ENCODE measurements at places on chromosomes 16 and 17.

GRCh38 chr16:57069635-57070370 is 22.6 kb upstream of the CPNE2 start:
- DNase-seq: no peak

DNA sequence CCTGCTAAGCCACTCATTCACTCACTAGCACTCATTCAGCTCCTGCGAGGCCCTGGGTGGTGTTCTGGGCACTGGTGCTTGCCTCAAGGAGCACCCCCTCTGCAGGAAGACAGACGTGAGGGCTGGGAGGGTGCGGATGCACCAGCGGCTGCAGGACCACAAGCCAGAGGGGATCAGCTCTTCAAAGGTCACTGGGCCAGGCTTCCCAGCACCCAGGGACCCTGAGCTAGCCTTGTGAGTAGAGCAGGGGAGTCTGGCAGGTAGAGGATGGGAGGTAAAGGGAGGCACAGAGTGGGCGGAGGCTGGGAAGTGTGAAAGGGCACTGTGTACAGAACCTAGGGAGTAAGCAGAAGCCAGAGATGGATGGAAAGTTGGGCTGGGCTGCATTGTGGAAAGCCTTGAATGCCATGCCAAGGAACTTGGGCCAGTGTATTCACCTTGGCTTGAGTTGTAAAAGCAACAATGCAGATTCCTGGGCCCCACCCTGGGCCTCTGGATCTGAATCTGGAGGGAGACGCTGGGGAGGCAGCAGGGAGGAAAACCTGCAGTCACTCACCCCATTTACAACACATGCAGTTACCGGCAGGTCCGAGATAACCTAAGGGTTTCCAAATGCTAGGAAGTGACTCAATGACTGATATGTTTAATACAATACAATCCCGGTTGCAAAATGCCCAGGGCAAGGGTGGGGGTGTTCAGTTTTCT is 1.7 kb downstream of the IL4R start:
- DNase-seq: peak; percentile 34

DNA sequence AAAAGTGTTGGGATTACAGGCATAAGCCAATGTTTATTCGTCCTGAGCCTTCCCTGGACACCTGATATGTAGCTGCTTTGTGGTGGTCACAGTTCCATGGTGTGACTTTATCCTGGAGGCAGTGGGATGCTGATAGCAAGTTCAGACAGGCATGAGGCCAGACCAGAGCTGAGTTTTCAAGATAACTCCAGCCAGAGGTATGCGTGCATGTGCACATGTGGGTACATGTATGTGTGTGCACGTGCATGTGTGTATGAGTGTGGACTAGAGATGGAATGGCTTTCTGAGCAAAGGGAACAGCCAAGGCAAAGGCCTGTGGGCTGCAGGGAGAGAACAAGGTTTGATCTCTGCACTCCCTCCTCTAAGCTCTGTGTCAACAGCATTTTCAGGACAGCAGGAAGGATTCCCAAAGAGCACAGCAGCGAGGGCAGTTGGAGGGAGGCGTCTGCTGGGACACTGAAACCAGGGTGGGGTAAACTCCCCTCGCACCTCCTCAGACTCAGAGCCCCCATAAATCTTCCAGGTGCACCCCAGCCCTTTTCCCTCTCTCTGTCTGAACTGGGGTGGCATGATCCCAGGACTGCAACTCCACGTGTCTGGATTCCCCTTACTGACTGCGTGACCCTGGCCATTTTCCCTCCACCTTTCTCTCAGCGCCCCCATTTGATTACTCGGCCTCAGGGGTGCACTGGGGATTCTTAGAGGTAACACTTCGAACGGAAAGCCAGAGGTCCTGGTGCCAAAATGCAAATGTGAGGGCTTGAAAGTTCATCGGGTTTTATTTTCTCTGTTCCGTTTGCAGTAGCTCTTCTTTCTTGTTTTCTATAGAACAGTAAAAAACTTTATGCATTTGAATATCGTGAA is 15.3 kb downstream of the NLRC5 start:
- DNase-seq: no peak

GRCh38 chr17:42751628-42752027 is 6.8 kb upstream of the EZH1 start:
- DNase-seq: no peak

- peak; percentile 37 for DNase-seq
Measured at GRCh38 chr17:32928586-32929535, 908 bp downstream of the TMEM98 start.

DNA sequence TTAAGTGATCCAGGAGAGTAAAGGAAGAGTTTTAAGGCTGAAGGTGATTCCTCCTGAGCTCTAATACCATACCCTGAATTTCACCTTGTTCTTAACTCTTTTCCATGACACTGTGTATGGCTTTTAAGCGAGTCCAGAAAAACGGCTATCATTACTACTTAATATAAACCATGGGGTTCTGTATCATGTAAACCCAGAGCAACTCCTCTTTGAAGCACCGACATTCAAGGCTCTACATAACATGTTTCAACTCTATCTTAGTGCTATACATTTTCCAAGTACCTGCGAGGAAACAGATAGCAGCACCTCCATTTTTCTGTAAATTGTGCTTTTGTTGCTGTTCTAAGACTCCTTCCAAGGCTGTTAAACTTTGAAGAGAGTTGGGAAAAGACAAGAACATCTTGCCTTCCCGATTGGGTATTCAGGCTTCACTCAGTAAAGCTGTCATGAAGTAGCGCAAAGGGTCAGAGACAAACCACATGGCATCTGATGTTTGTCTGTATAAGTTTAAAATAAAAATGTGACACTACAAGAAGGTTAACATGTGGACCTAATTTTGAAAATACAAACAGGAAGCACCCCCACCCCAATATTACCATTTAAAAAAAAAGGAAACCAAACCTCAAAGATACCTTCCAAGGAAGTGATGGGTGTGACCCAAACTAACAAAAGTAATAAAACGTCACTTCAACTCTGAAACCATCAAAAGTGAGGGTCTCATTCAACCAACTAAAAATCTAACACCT is 3.9 kb downstream of the STAT5B start:
- DNase-seq: no peak

DNA sequence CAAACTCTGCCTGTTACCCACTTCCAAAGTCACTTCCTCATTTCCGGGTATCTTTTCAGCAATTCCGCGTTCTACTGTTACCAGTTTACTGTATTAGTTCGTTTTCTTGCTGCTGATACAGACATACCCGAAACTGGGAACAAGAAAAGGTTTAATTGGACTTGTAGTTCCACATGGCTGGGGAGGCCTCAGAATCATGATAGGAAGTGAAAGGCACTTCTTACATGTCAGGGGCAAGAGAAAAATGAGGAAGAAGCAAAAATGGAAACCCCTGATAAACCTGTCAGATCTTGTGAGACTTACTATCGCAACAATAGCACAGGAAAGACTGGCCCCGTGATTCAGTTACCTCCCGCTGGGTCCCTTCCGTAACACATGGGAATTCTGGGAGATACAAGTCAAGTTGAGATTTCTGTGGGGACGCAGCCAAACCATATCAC is 30.9 kb downstream of the PAFAH1B1 start:
- no peak for DNase-seq

DNA sequence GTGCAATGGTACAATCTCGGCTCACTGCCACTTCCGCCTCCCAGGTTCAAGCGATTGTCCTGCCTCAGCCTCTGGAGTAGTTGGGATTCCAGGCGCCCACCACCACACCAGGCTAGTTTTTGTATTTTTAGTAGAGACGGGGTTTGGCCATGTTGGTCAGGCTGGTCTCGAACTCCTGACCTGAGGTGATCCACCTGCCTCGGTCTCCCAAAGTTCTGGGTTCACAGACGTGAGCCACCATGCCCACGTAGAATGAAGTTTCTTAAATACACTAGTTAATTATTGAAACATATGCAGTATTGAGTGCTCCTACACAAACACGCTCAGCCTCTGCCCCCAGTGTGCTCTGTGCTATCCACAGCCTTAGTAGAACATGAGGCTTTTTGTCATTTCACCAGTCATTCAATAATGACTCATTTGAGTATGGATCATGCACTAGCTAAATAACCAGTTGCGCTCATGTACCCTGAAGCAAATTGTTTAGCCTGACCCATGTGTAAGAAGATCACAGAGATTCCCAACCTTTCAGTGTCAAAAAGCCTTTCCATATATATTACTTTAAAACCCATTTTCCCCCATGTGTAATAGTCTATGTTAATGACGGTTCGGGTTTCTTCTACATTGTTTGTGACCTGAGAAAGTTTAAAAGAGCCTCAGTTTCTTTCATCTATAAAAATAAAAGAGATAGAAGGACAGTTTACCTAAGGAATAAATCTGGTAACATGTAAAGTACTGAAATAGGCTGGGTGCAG is 49.7 kb downstream of the TUBD1 start:
- DNase-seq: peak; percentile 98

- DNase-seq: no peak
Measured at GRCh38 chr16:73405851-73406250, 357.9 kb upstream of the ZFHX3 start.

DNA sequence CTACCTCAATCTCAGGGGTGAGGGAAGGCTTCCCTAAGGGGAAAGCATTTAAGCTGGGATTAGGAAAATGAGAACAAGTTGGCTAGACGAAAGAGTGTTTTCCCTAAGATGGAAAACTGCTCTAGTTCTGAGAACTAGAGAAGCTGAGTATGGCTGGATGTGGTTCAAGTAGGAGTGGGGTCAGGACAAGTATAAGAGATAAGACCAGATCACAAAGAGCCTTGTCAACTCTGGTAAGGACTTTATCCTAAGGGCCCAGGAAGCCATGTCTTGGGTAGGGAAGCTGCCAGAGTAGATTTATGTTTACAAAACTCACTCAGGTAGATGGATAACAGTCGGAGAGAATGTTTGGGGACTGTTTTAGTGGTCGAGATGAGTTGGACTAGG is 1.7 kb downstream of the ANKS4B start:
- no peak for DNase-seq

- no peak for DNase-seq
Measured at GRCh38 chr16:65624229-65624628, 502.4 kb upstream of the CDH11 start.

- DNase-seq: no peak
Measured at GRCh38 chr17:77142689-77143088, 1.9 kb downstream of the SEC14L1 start.

- DNase-seq: no peak
Measured at GRCh38 chr17:46832331-46832821, 13.9 kb upstream of the WNT3 start.
